Hematopoietic multipotent progenitor cell treated with erythropoietin and hydrocortisone succinate and interleukin-3 and kit ligand, for 8 days (in vitro differentiated cells): ENCODE measurements at places on chromosomes 7 and 10.

DNA sequence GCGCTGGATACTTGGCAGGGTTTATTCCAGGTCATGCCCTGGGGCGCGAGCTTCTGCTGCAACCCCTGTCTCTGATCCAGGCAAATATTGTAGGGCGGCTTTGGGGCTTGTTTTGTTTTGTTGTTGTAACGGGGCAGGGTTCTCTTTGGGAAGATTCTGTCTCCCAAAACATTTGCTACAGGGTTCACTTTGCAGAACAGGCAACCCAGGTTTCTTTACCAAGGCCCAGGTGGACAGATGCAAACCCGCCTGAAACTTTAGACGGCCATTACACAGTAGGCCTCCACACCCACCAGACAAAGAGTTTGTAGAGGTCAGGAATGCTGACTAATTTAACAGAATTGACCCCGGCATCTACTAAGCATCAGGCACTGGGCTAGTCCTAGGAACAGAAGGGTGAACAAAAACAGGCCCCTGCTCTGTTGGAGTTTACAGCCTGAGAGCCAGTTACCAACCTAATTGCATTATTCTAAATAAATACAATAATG, 567 bp upstream of the CDCA7L start:
- DNase-seq: no peak

- no peak for DNase-seq
Observed at GRCh38 chr7:44293561-44294324, 31.7 kb downstream of the CAMK2B start.

DNA sequence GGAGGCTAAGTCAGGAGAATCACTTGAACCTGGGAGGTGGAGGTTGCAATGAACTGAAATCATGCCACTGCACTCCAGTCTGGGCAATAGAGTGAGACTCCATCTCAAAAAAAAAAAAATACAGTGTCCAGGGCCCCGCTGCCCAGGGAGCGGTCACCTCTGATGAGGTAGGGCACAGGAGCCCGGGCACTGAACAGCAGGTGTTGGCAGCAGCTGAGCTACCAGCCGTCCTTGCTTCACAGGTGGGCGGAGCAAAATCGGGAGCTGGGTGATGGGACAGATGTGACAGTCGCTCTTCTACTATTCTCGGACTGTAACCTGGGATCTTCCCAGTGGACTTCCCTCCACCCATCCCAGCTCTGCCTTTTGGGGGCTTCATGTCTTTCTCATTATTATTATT, 49.4 kb downstream of the GTF2IRD1 start:
- DNase-seq: no peak

DNA sequence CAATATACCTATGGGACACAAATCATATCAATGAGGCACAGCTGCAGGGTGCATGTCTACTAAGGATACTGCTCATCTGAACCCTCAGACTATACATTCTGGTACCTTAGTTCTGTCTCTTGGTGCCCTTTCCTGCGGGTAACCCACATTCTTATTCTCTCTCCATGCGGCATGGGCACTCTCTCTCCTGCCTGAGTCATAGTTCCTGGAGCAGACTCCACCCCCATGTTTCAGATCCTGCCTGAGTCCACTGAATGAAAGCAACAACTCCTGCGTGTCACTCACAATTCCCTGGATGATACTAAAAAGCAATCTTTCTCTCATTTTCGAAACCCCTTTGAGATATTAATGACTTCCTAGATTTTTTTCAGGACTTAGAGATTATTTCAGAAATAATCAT, 653.1 kb upstream of the C7orf33 start:
- DNase-seq: no peak

GRCh38 chr10:97627731-97628130, 5.6 kb downstream of the MORN4 start:
- DNase-seq: peak; percentile 79

DNA sequence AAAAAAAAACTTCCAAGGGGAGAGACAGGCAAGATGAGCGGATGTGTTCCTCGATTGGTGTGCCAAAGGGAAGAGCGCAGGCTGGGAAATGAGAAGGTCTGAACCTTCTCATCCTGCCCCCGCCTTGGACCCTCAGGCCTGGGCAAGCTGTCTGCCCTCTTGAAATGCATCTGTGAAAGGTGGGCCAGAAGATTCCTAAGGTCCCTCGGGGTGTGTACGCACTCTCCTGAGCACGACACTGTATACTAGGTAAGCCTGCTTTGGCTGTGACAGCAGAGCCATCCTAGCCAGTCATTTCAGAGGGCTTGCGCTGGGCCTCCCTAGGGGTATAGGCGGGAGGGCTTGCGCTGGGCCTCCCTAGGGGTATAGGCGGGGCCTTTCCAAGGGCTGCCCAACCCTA, 26.8 kb downstream of the PODXL start:
- DNase-seq: no peak

GRCh38 chr7:150755473-150756099, 18.4 kb downstream of the GIMAP5 start:
- no peak for DNase-seq

DNA sequence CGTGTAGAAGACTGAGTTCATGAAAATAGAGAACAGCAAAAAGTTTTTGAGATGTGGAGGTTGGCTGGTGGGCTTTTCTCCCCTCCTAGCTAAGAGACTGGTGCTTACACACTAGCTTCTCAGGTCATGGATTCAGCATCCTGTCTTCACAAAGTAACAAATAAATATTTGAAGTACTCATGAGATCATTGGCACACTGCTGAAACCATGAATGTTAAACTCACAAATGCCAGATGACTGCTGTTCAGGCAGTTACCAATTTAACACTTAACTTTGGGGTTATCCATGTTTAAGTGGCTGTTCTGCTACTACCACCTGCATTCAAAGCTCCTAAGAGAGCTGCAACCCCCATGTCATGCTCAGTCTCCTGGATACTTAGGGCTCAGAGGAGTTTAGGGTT, 119.0 kb upstream of the BET1 start:
- DNase-seq: no peak

GRCh38 chr10:49164559-49165188, 23.5 kb downstream of the TMEM273 start:
- peak; percentile 62 for DNase-seq

- DNase-seq: no peak
Observed at GRCh38 chr7:21580073-21580521, 37.3 kb downstream of the DNAH11 start.

- DNase-seq: no peak
Observed at GRCh38 chr7:39832519-39833085, 117.5 kb upstream of the CDK13 start.

DNA sequence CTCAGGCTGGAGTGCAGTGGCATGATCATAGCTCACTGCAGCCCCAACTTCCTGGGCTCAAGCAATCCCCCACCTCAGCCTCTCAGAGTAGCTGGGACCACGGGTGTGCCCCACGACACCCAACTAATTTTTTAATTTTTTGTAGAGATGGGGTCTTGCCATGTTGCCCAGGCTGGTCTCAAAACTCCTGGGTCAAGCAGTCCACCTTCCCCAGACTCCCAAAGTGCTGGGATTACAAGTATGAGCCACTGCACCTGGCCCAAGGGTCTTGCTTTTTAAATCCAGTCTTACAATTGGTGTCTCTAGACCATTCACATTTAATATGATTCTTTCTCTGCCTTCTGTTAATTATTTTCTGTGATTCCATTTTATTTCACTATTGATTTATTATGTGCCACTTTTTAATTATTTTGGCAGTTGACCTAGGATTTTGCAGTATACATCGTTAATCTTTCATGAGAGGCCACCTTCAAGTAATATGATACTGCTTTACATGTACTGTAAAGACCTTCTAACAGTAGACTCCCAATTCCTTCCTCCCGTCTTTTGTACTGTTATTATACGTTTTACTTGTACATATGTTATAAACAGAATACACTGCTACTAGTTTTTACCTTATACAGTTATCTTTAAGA, 18.7 kb downstream of the MMP21 start:
- no peak for DNase-seq

DNA sequence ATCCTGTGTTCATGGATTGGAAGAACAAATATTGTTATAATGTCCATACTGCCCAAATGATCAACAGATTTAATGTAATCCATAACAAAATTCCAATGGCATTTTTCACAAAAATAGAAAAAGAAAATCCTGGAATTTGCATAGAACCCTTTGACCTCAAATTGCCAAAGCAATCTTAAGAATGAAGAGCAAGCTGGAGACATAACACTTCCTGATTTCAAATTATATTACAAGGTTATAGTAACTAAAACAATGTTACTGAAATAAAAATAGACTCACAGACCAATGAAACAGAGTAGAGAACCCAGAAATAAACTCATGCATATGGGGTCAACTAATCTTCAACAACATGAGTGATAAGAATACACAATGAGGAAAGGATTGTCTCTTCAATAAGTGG, 302.5 kb downstream of the PHTF2 start:
- DNase-seq: no peak
